ENCODE measurements at places on chromosomes 6 and 20.
A peak's percentile ranks its signal among the peaks of the same experiment; 100 is the strongest.

DNA sequence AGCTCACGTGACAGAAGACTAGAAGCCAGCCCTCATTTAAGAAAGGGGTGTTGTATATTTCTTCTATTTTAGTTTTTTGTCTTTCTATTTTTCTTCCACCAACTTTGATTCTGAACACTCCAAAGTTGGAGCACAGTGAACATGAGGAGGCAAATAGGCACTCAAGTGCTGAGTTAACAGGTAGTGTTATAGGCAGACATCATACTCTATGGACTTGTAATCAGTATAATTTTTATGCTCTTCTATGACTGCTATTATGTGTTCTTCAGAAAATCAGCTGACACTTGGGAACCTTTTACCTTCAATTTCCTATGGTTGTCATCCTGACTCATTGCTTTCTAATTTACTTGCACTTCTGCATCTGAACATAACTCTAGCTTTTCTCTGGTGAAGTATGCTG is 396.3 kb upstream of the EYS start:
- no peak for DNase-seq

GRCh38 chr6:97438011-97438671 is 155.1 kb upstream of the MMS22L start:
- DNase-seq = no peak

GRCh38 chr6:136086686-136087085 is 163.4 kb downstream of the MTFR2 start:
- DNase-seq = no peak

DNA sequence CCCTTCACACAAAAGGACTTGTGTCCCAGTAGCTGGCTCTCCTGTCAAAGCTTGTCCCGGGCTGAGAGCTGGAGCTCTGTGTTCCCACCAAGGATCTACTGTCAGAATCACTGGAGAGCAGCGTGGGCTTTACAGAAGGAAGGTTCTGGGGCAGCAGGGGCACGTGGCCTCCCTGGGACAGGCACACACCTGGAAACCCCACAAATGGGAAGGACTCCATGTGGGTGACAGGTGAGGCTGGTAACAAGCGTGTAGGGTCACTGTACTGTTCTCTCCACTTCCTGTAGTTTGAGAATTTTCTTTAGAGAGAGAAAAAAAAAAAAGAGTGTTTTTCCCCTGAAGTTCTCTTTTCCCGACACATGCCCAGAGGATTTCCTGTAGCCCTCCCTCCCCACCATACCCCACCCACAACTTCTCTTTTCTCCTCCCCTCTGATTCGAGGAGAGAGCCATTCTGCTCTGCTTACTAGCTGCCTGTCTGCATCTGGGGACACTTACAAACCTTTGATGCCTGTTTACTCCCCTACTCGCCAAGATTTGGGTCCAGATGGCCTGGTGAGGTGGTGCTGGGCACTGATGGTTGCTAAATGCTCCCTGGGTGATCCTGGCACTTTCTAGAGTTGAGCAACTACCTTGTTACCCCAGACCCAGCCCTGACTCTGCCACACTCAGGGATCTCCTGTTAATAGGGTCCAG is 84.1 kb upstream of the SIRPA start:
- DNase-seq = no peak

GRCh38 chr6:149923327-149923986 is 536 bp upstream of the RAET1G start:
- DNase-seq = no peak

GRCh38 chr6:88013015-88013414 is 34.6 kb upstream of the SPACA1 start:
- no peak for DNase-seq

DNA sequence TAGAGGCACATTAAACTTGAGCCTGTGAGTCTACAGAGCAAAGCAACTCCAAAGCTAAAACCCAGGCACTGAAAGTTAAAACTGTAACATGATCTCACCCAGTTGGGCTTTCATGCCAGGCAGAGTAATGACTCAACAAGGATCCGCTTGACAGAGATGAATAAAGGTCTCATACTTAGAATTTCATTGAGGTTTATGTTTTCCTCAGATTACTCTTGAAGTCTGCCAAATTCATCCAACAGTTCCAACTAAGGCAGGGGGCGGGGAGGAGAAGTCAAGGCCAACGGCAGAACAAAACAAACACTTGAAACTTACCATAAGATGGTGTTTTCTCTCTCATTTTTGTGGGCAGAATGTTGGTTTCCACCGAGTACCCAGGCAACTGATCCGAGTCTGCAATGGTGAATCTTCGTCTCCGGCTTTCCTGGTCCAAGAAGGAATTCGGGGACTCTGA is 54.0 kb upstream of the IPCEF1 start:
- DNase-seq = no peak

GRCh38 chr6:158765499-158766068 is 53.6 kb downstream of the EZR start:
- no peak for DNase-seq

DNA sequence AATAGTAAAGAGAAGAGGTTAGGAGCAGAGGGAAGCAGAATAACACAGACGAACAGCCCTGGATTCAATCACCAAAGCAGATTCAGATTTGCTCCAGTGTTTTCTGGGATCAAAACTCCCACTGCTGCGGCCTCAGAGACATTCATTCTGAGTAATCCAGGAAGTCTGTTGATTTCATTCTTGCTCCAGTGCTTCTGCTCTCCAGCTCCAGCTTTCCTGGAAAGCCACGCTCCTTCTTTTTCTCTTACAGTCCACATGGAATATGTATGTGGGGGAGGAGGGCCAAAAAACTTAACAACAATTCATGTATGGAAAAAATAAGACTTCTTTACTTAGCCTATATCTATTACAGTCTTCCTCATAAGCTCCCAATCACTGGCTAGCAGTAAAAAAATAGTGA is 26.4 kb upstream of the UST start:
- no peak for DNase-seq

- DNase-seq = no peak
These were observed 71.2 kb downstream of the RAMACL start for GRCh38 chr6:166515072-166515810.

DNA sequence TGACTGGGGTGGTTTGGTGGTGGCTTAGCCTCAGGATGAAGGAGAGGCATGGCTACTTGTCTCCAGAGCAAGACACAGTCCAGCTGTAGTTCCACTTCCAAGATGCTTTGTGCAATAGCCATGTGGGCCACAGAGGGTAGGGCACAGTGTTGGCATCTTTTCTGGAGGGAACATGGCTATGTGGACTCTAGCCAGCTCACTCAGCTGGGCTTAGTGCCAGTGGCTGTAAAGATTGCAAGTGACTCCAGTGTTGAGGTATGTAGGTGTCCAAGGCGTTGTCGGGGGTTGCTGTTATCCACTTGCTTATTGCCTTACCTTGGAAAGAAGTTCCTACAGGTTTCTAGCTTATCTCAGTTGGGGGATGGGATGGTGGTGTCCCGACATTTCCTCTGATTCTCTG is 233.4 kb downstream of the CD109 start:
- DNase-seq = no peak

DNA sequence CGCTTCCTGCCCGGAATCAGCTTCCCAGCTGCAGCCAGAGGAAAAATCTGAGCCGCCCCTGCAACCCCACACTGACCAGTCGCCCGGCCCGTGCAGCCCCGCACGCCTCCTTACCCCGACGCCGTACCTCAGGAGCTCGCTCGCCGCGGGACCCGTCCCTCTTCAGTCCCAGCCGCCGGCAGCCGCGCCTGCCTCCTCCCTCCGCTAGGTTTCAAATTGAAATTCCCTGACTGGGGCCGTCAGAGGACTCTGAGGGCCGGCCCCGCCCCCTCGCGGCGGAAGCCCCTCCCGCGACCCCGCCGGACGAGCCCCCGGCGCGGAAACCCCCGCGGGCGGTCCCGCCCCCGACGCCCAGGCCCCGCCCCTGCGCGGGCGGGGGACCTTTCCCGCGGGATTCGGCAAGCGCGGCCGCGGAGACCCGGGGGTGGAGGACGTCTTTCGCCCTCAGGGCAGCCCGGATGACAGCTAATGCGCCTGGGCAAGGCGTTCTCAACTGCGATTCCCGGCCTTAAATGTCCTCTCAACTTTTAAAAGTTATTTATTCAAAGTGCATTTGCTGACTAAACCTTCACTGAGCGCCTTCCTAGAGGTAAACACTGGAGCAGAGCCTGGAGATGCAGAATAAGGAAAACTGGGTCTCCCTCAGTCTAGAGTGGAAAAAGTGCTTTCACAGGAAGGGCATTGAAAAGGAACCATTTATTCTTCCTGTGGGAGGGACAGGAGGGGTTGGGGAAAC is at the start of gene EPB41L2:
EPB41L2 (minus strand) TSS at position 218 of the 736 bp plus-strand sequence. CDS start 106,760 bp downstream, outside the sequence.
- DNase-seq = peak; percentile 75

DNA sequence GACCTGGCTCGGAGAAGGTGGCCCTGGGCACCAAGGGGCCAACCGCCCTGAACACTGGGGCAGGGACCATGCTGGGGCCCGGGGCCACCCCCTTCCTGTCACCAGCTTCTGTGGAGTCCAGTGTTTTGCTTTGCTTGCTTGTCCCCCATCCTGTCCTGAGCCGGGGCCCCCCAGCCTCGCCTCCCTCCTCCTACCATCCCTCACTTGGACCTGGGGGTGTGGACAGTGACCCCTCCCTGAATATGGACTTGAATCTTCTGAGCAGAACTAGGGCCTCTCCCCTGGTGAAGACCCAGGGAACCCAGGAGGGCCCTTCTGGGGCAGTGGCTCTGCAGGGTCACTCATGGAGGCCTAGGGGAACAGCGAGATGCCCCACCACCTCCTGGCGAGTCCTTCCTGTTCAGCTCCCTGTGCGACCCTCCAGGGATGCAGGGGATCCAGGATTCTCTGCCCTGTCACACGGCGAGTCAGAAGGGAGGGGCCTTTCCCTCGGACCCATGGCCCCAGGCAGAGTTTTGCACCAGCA is 41.6 kb downstream of the VSTM2L start:
- no peak for DNase-seq

DNA sequence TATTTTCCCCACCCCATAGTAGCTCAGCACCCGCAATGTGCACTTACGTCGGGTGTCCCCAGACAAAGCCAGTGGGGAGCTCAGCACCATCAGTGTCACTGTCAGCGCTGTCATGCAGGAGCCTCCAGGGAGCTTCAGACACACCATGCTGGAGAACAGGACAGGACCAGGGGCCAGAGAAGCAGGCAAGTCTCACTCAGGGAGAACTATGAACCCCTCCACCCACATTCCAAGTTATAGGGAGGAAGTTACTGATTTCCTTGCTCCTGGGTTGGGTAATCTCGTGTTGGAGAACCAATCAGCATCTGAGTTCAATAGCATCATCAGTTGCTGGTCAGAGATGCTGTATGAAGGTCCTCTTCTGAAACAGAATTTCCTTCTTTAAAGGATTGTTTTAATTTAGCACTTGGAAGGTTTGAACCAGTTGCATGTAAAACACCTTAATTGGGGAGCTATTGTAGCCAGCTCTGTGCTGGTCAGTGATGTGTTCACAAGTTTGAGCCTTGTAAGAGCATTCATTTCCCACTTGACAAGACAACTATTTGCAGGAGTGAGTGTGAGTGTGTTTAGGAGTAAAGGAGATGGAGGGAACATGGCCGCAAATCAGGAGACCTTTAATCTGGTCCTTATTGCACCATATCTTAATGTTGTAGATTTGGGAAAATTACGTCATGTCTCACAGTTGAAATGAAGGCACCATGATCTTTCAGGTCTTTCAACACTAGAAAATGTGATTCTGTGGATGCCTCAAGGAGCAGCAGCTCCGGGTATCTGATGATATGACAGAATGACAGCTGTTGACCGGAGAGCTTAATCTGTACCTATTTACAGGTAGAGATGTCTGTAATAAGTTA is at the start of gene HLA-DRB1:
HLA-DRB1 (minus strand) TSS at position 253 of the 854 bp plus-strand sequence; CDS start at position 147, 106 bp downstream.
- peak; percentile 25 for DNase-seq

GRCh38 chr6:50141100-50141499 is 91.4 kb upstream of the DEFB112 start:
- DNase-seq = no peak

- no peak for DNase-seq
These were observed 646.6 kb upstream of the HS3ST5 start for GRCh38 chr6:114989279-114989964.

- DNase-seq = no peak
These were observed 11.5 kb downstream of the TMEM63B start for GRCh38 chr6:44138717-44139350.

GRCh38 chr6:41531591-41532582 is 14.3 kb upstream of the FOXP4 start:
- peak; percentile 89 for DNase-seq

DNA sequence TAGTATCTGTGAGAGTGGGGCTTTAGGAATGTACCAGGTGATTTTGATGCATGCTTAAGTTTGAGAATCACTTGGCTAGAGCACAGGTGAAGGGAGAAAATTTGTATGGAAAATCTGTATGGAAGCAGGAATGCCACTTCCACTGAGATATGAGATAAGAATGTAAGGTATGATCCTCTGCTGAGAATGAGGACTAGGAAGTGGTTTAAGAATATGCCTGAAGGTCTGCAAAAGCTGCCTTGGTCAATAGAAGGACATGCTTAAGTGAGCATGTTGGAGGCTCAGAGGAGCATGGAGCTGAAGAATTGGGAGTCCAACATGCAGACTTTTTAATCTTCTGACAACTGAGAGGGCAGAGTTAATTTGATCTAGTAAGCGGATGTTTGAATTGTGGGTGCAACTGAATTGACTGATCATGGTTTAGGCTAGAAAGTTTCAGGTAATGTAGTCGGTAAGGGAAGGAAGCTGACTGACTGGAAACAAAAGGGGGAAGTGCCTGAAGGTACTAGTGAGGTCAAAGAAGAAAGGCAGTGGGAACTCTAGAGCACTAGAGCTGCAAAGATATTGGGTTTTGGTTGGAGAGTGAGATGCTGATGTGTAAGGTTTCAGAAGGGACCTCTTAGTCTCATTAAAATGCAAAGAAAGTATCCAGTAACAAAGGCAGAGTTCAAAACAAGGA is 28.6 kb upstream of the NOTCH4 start:
- no peak for DNase-seq

DNA sequence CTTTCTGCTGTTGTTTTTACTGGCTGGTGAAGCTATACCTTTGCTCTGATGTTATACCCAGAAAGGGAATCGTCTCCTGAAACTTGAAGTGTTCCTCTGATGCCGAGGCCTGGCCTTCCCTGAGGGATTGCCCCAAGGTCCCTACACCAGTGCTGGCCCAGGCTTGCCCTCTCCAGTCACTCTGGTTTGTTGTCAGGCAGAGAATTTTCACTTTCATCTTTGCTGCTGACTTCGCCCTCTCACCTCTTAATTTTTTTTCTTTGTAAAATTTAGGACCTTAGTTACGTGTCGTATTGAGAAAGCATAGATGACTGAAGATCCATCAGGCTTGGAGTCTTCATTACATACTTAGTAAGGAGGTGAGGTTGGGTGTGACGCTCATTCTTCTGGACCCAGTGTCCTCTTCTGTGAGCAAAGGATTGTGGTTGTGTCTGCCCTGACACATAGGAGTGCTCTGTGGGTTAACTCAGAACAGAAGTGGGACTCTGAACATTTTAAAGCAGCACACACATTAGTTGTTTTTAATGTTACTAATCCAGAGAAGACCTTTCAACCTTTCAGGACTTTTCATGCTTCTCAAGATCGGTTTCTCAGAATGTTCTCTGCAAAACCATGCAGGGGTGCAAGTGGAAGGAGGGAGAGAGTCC is 45.4 kb downstream of the TULP4 start:
- no peak for DNase-seq

GRCh38 chr6:147077251-147077650 is 127.0 kb upstream of the STXBP5 start:
- DNase-seq = no peak

- no peak for DNase-seq
These were observed 591 bp downstream of the IBTK start for GRCh38 chr6:82246802-82247504.

- no peak for DNase-seq
These were observed 34.5 kb downstream of the COL19A1 start for GRCh38 chr6:69900869-69901268.

Data from T-helper 1 cell (primary cell).